ENCODE measurements at places on chromosomes 16 and 17.

GRCh38 chr16:8929086-8929748 is 34.5 kb downstream of the USP7 start:
- DNase-seq, result peak; percentile 40

DNA sequence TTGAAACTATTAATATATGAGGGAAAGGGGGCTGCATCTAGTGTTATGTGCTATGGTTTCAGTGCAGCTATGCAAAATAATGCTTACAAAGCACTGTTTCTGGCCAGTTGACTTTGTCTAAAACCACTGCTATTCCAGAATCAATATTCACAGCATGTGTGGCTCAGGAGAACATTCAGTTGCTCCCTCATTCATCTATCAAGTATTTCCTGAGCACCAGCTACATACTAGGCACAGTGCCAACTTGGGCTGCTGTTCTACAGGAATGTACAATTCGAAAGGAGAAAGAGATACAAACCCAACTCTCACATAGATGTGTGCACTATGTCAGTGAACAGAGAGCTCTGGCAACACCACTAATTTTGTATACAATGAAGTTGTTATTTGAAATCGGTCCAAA is 183.0 kb downstream of the PHKB start:
- DNase-seq, result no peak

DNA sequence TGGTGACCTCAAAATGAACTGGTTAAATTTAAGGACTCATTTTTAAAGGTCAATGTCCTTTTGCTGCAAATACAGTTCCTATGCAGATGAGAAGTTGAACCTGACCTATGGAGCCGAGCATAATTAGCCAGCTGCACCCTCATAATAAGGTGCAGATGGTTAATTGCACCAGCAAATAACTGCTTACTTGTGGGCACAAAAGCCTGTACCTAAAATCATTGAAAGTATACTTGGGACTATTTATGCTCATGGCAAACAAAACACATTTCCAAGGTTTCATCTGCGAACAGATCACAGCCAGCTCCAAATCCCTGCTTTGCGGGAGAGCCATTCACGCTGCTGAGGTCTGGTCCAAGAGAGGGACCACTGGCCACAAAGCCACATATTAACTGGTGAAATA is 13.0 kb downstream of the HYDIN start:
- no peak for DNase-seq

GRCh38 chr16:67433131-67433719 is 2.3 kb downstream of the HSD11B2 start:
- DNase-seq, result no peak

GRCh38 chr16:71917900-71918299 is 22.6 kb downstream of the IST1 start:
- no peak for DNase-seq

DNA sequence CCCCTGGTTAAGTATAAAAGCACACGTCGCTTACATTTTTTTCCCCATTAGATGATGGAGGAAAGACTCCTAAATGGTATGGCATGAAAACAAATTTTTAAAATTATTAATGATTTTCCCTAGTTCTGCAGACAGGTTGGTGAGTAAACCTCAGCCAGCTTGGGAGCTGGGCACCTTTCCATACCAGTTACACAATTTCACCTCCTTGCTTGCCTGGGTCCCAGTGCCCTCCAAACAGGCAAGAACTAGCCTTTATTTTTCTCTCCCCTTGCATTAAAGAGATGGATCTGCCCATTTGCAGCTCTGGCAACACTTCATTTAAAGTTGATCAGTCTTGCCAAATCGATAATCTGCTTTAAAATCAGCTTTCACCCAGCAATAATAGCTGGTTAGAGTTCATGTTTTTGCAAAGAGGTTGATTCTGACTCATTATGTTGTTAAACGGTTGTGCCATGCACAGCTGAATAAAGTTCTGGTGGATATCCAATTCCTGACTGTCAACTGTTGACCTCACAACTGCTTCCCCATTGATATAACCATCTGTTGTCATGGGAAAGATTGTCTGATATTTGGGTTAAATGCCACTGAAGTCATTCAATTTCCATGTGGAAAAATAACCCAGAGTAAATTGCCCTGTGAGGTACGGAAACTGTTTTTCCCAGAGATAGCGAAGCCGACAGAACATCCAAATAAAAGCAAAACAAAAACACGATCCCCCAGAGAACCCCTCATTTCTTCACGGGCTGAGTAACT is 1.3 kb downstream of the C17orf58 start:
- peak; percentile 54 for DNase-seq

- no peak for DNase-seq
Observed at GRCh38 chr17:64162554-64162953, 32.6 kb upstream of the ERN1 start.

DNA sequence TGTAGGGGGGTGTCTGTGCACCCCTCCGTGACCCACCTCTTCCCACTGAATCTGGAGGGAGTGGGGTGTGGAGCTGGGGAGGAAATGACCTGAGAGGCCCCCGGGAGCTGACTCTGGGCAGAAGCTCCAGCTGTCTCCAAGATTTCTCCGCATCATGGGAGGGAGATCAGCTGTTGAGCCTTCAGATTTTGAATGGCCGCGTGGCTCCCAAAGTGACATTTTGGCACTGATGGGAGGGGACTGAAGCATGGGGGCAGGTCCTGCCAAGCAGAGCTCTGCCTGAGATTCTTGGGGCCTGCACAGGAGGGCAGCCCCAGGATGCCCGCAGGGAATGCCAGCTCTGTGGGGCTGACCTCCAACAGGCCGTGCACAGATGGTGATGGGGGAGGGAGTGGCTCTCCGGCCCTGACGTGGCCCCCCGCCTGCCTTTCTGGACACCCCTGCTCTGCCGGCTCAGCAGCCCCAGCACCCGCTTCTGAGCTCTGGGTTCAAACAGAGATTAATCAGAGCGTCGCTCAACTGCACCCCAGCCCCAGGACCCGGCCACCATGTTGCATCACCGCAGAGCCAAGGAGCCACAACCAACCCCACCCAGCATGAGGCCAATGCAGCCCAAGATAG is 25.3 kb upstream of the UBE2I start:
- DNase-seq, result no peak

DNA sequence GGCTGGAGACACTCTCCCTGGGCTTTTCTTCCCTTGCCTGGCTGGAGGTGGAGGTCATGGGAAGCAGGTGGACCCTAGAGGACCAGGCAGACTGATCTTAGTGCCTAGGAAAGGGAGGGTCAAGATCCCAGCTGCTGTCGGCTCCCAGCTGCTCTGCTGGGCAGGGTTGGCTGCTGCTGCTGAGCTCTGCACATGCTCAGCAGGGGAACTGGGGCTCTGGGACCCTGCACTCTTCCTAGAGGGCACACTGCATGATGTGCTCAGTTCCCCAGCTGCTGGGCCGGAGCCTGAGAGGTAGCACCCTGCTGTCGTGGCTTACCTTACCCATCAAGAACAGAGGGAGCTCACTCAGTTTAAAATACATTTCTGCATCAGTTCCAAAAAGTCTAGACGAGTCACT is 34.3 kb downstream of the VAC14 start:
- DNase-seq, result no peak

- no peak for DNase-seq
Observed at GRCh38 chr17:44024853-44025252, 10.1 kb upstream of the TMEM101 start.

DNA sequence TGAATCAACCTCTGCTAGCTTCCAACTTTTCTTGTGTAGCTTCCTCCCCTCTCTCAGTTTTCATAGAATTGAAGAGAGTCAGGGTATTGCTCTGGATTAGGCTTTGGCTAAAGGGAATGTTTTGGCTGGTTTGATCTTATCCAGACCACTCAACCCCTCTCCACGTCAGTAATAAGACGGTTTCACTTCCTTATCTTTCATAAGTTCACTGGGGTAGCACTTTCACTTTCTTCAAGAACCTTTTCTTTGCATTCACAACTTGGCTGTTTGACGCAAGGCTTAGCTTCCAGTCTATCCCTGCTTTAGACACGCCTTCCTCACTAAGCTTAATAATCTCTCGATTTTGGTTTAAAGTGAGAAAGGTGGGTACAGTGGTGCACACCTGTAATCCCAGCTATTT is 29.7 kb upstream of the OR1A2 start:
- peak; percentile 55 for DNase-seq

- DNase-seq, result peak; percentile 44
Observed at GRCh38 chr17:72587773-72588511, 467.1 kb downstream of the SOX9 start.

GRCh38 chr17:20988001-20988636 is 54.7 kb downstream of the USP22 start:
- no peak for DNase-seq

DNA sequence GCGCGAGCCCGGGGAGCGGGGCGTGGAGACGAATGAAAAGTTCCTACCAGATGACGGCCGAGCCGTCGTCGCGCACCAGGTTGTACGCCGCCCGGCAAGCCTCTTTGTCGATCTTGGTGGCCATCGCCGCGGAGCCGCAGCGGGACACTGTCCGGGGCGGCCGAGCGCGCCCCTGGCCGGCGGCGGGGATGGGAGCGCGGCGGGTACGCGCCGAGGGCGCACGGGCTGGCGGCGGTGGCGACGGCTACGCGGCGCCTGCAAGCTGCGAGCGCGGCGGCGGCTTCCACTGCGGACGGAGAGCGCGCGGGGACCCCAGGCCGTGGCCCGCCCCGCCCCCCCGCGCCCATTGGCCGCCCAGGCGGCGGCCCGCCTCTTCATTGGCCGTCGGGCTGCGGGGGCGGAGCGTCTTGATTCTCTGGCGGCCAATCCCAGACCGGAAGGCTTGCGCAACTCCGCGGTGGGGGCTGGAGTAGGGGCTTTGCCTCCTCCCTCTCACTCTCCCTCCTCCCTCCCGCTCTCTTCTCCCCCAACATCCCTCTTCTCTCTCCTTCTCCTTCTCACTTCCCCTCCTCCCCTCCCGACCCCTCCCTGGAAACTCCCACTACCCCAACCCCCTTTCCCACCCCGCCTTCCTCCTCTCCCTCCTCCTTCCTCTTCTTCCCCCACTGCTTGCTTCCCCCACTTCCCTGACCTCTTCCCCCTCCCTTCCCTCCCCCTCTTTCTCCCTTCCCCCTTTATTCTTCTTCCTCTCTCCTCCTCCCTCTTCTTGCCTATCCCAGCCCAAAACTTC is at the start of gene COTL1:
COTL1 (minus strand) TSS at position 288 of the 790 bp plus-strand sequence; CDS start at position 124, 164 bp downstream.
- peak; percentile 98 for DNase-seq

GRCh38 chr17:65467156-65467555 is 94.3 kb downstream of the AXIN2 start:
- DNase-seq, result no peak

- DNase-seq, result no peak
Observed at GRCh38 chr16:65634833-65635232, 513.0 kb upstream of the CDH11 start.

DNA sequence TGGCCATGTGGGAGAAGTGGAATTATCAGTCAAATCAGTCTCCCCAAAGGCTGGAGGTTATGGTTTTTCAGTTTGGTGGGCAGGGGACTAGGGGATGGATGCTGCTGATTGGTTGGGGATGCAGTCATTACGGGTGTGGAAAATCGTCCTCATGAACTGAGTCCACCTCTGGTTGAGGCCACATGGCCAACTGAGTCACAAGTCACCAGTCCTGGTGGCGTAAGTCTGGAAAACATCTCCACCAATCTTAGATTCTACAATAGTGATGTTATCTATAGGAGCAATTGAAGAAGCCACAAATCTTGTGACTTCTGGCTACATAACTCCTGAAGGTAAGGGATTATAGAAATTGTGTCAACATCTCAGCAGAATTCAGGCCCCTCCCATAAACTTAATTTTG is 5.2 kb upstream of the RNF135 start:
- DNase-seq, result no peak

DNA sequence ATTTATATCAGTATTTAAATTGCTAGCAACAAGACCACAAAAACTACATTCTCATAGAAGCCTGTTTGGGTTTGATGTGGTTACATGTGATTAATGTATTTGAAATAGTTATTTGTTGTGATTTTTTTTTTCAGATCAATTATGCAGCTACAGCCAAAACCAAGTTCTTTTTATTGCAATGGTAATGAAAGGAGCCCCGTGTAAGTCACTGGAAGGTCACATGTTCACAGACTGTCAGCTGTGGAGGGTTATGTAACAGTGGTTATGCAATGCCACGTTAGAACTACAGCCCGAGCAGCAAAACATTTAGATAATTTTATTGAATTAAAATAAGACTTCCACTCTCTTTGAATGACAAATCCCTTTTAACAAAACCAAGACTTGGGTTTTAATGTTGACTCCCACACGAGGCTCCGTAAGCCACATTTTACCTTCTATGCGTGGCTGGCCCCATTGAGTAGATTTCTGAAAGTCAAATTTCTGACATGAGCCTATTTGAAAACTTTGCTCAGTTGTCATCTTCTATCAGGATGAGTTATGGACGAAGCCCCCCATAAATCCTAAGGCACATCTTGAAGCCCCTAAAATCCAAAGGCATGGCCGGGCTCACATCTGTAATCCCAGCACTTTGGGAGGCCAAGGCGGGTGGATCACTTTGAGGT is 41.8 kb upstream of the SEC14L1 start:
- DNase-seq, result peak; percentile 82

DNA sequence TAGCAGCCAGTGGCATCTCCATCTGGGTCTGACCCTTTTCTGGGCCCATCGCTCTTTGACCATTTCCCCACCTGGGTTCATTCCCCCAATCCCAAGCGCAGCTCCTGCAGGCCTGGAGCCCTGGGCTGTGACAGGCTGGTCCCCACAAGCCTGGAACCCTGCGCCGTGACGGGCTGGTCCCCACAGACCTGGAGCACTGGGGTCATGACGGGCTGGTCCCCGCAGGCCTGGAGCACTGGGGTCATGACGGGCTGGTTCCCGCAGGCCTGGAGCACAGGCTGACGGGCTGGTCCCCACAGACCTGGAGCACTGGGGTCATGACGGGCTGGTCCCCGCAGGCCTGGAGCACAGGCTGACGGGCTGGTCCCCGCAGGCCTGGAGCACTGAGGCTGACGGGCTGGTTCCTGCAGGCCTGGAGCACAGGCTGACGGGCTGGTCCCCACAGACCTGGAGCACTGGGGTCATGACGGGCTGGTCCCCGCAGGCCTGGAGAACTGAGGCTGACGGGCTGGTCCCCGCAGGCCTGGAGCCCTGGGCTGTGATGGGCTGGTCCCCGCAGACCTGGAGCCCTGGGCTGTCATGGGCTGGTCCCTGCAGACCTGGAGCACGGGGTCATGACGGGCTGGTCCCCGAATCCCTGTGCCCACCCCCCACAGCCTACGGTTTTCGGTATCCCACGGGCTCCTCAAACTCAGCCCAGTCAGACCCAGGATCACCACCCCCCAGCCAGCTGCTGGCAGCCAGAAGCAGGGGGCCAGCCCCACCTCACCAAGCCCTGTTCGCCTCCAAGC is 16.6 kb downstream of the TMC6 start:
- no peak for DNase-seq

DNA sequence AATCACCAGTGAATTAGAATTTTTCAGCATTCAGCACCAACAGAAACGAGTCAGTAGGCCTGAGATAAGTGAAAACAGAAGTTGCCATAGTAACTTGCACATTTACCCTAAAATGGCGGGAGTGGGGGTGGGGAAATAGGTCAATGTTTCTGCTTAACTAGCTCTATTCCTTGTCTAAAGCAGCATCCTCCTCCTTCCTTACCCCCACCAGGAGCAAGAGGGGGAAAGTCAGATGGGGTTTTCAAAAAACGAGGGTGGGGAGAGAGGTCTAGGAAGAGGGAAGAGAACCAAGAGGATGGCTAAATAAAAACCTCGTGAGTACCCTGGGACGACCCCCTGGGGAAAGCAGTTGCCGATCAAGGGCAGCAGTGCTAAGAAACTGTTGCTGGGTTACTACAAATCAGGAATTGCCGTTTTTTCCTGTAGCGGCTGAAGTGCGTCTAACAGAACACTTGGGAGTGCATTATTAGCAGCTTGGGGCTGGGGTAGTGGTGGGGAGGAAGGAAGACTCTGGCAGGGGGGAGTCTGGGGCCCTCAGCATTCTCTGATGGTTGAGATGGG is 34.4 kb upstream of the MNT start:
- DNase-seq, result no peak

GRCh38 chr16:80503107-80503506 is 37.7 kb upstream of the DYNLRB2 start:
- DNase-seq, result no peak

Measured in NB4 (cell line).